ENCODE measurements at places on chromosomes 11 and 22.

DNA sequence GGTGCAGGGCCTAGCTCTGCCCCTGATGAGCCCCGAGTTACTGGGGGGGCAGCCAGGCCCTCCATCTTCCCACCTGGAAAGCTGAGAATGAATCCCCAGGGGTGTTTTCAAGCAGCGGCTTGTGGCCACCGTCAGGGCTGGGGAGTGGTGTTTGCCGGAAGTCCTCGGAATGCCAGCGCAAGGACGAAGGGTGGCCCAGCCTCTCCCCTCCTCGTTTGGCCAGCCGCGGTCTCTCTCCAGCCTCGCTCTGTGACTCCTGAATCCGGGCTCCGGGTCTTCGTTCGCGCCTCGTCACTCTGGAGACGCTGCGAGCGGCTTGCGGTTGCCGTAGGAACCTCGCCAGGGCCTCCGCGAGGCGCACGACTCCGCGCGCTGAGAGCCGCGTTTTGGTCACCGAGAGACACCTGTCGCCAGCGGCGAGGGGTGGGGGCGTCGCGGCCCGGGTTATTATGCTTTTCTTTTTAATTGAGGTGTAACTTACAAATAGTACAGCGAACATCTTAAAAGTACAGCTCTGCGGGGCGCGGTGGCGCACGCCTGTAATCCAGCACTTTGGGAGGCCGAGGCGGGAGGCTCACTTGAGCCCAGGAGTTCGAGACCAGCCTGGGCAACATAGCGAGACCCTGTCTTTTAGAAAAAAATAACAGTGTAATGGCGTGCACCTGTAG lies 6.3 kb upstream of the KDELR3 start:
- peak; percentile 61 for DNase-seq

GRCh38 chr11:70494559-70495350 lies 96.4 kb downstream of the CTTN start:
- no peak for DNase-seq

- no peak for DNase-seq
Measured at GRCh38 chr11:2826679-2827056, 58.9 kb downstream of the CDKN1C start.

DNA sequence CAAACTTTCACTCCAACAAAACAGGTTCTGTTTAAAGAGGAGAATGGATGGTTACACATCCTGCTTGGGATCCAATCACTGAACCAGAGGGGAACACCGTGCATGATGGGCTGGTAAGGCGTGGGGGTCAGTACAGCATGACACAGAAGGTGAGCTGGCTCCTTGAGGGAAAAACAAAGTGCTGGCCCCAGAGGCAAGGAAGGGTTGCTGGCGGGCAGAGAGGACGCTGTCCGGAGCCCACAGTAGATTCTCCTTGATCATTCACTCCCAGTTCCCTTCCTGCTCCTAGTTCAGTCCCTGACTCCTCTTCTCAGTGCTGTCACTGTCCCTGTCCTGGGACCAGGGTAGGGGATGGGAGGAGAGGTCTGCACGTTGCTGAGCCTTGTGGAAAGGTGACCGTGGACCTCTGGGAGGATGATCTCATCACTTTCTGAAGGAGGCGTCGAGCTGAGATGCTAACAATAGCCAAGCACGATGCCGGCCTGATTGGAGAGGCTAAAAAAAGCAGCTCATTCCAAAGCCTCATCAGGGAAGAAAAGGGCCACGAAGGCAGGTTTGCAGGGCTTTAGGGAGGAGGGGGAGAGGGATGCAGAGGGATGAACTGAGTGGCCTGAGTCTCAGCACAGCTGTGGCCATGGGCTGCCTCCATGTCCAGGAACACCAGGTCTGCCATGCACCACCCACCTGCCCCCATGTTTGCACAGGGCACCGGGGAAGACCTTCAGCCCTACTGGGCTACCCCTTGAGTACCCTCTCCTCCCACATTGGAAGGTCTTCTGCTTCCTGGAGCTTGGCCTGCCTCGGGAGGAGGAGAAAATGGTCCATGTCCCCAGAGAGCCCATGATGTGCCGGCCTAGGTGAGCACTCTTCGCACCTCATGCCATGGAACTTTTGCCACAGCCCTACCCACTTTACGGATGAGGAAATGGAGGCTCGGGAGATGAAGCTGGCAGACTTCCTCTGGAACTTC lies 72.7 kb upstream of the RTL6 start:
- DNase-seq, result no peak

DNA sequence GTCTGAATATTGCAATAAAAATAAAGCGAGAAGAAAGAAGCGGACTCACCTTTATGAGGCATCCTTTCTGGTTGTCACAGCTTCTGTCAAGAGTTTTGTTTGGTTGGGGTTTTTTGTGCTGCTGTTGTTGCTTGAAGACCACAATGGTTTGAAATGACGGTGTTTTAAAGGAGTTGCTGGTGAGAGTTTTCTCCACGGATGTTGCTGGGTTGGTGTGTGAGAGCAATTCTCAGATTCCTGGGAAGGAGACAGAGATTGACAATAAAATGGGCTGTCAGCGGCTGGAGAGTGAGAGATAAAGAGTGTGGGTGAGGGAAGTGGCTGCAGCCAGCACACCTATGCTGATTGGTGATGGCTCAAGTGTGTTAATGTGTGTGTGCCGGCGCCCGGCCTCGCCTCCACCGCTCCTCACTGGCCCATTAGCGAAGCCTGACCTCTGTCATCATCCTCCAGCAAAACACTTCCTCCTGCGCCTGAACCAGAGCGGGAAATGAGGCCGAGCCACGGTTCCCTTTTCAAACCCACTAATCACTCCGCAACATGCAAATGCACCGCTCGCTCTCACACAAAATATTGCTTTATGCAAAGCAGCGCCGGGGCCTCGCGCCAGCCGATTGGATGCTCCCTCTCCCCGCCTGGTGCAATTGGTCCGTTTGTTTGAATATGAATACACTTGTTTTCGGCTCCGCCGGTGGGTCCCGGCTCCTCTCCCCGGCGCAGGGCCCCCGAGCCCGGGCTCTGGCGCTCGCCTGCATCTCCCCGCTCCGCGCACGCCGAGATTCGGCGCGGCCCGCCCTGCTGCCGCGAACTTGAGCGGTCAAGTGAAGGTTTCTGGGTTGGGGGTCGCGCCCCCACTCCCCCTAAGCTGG lies at the start of gene PAX6:
Gene PAX6, minus strand, starts transcription at position 544 of the 869 bp plus-strand sequence. CDS start 4,911 bp downstream, outside the sequence.
- DNase-seq, result peak; percentile 57

- peak; percentile 68 for DNase-seq
Measured at GRCh38 chr11:105034813-105035620, at the start of gene CASP1. TSS of gene CASP1 (minus strand) at chr11:105035144. CDS start at chr11:105035113, 31 bp downstream.

DNA sequence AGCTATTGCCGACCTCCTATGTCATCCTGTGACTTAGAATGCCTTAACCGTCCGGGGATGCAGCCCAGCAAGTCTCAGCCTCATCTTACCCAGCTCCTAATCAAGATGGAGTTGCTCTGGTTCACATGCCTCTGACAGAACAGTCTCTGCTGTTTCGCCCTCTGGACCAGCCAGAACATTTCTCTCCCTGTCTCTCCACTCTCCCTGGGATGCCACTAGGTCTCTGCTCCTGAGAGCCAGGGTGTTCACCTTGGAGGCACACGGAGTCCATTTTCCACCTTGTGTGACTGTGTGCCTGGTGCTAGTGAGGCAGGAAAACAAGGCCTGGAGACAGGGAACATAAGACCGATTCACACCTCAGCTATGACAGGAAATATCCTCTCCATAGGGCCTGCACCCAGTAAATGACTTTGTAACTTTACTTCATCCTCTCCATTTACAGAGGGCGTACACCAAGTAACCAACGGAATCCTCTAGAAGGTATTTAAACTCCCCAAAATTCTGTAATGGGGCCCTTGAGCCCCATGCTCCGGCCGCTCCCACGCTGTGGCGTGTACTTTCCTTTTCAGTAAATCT lies 16.8 kb upstream of the B4GALNT4 start:
- no peak for DNase-seq

GRCh38 chr22:23709107-23709506 lies 18.3 kb downstream of the RGL4 start:
- no peak for DNase-seq

GRCh38 chr11:63609971-63610580 lies 4.2 kb downstream of the PLAAT3 start:
- no peak for DNase-seq

GRCh38 chr22:21051145-21051830 lies 5.5 kb downstream of the LRRC74B start:
- no peak for DNase-seq

GRCh38 chr22:45565973-45566372 lies 63.3 kb downstream of the FBLN1 start:
- DNase-seq, result no peak
